ENCODE measurements at places on chromosomes 1 and 21. TPM values are rescaled to one million over a fixed set of nuclear protein-coding genes. Genes with fewer than 3 reads are reported as not detected.

The OR2T2 gene
- total RNA-seq: not detected

The SLC19A1 gene
- total RNA-seq: 11.3 TPM

The GABRD gene
- total RNA-seq: not detected

The ADGRB2 gene
- total RNA-seq: 2.5 TPM

The CDKN2C gene
- 2.6 TPM for total RNA-seq

The VAV3 gene
- 9.7 TPM for total RNA-seq

The INKA2 gene
- total RNA-seq: 3.2 TPM

The FABP3 gene
- total RNA-seq: 3.4 TPM

The B3GALT2 gene
- not detected for total RNA-seq

The ELAVL4 gene
- total RNA-seq: not detected

The CD1B gene
- not detected for total RNA-seq

The PCBP3 gene
- total RNA-seq: 0.32 TPM

The CHIT1 gene
- not detected for total RNA-seq

The AGT gene
- total RNA-seq: not detected

The ILDR2 gene
- total RNA-seq: not detected

The NR1I3 gene
- not detected for total RNA-seq

The C1orf141 gene
- total RNA-seq: not detected

The GBP5 gene
- not detected for total RNA-seq
